Mucosa of gallbladder (tissue), 1 donor: ENCODE measurements at places on chromosomes 16 and 17. TPM values are rescaled to one million over a fixed set of nuclear protein-coding genes. Genes with fewer than 3 reads are reported as not detected.

TAT gene
- total RNA-seq, result 2.5 TPM

NUP85 gene
- total RNA-seq, result 47.3 TPM

CDH16 gene
- total RNA-seq, result 8.7 TPM

FOXF1 gene
- total RNA-seq, result 31.0 TPM

MT4 gene
- total RNA-seq, result not detected

PTX4 gene
- total RNA-seq, result 0.14 TPM

TP53TG3C gene
- not detected for total RNA-seq

CDYL2 gene
- 14.1 TPM for total RNA-seq
